ENCODE measurements at places on chromosomes 13 and 19. TPM values are rescaled to one million over a fixed set of nuclear protein-coding genes. Genes with fewer than 3 reads are reported as not detected.

The MYO16 gene
- not detected for total RNA-seq

The ZNF28 gene
- 15.3 TPM for total RNA-seq

The RFPL4AL1 gene
- total RNA-seq: not detected

The ZNF761 gene
- 9.0 TPM for total RNA-seq

The PSG11 gene
- not detected for total RNA-seq

The FCHO1 gene
- 0.12 TPM for total RNA-seq

The ZNF77 gene
- total RNA-seq: 4.6 TPM

The KLF2 gene
- total RNA-seq: 6.1 TPM

The CD37 gene
- not detected for total RNA-seq

The PROZ gene
- not detected for total RNA-seq

The RGL3 gene
- 1.5 TPM for total RNA-seq

The UBE2L5 gene
- total RNA-seq: 0.08 TPM

The ASF1B gene
- total RNA-seq: 4.6 TPM

The PBX4 gene
- not detected for total RNA-seq

The HSD17B14 gene
- 5.3 TPM for total RNA-seq

The PALM gene
- 6.0 TPM for total RNA-seq

The FAM216B gene
- not detected for total RNA-seq

The DDX39A gene
- total RNA-seq: 37.4 TPM

The PSG7 gene
- not detected for total RNA-seq

The AMH gene
- total RNA-seq: 0.38 TPM

The PINLYP gene
- total RNA-seq: 6.4 TPM

The TUBB4A gene
- total RNA-seq: not detected

The MIA gene
- not detected for total RNA-seq

The CEACAM7 gene
- total RNA-seq: not detected

The IZUMO2 gene
- not detected for total RNA-seq

The ONECUT3 gene
- total RNA-seq: not detected
